ENCODE measurements at places on chromosomes 5 and 9.

- DNase-seq = no peak
Measured at GRCh38 chr5:89090037-89090436, 207.1 kb upstream of the MEF2C start.

- no peak for DNase-seq
Measured at GRCh38 chr5:54357408-54358058, 47.2 kb upstream of the ARL15 start.

GRCh38 chr9:98810102-98810842, 2.8 kb downstream of the GALNT12 start:
- DNase-seq = no peak

DNA sequence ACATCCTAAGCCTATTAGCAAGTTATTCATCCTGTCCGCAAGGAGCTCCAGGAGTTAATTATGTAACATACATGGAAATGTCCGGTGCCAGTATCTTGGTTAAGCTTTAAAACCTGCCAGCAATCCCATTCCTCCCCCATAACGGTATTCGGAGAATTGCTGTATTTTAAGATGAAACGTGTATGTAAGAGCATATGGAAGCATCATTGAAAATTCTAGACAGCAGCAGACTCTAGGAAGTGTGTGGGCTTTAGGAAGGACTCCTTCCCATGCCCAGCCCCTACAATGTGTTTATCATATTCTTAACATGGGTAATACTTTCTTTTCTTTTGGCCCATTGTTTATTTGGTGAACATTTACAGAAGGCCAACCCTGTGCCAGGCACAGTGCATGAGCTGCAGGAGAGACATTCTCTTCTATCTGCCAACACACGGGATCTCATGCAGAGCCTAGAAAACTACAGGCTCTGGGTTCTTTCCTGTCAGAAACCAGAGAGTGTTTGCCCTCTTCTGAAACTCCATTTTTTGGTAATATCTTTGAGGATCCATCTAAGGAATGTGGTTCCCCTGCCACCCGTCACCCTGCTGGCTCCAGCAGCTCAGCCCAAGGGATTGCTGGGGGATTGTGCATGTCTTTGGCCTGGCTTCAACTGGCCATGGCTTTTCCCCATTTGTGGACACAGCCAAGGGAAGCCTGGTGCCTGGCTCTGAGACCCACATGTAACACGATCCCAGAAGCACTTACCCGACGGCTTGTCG, 15.1 kb downstream of the ANGPTL2 start:
- no peak for DNase-seq

GRCh38 chr9:95505072-95505716, 11.6 kb downstream of the PTCH1 start:
- DNase-seq = no peak

DNA sequence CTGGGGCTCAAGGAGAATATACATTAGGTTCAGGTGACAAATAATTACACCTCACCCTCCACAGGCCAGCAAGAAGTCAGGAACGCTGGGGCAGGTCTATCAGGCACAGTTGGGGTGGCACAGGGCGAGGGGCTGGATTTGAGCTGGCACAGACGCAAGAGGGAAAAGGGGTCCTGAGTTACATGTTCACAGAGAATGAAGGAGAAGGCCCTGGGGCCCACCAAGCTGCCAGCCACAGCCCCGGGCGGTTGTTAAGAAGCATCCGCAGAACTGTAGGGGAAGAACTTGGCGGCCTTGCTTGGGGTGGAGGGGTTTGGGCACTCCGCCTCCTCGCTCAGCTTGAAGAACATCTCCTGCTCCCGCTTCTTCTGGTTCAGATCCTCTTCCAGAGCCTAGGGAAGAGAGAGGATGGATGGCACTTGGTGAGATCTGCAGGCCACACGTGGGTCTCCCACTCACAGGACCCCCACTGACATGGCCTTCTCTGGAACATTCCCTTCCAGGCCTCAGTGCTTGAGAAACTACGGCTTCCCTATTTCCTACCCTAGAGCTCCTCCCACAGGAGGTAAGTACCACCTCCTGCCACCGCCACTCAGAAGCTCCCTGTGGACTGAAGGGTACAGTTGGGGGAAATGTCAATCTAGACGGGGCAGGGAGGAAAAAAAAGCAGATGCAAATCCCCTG, 38.3 kb upstream of the FBXW11 start:
- no peak for DNase-seq

DNA sequence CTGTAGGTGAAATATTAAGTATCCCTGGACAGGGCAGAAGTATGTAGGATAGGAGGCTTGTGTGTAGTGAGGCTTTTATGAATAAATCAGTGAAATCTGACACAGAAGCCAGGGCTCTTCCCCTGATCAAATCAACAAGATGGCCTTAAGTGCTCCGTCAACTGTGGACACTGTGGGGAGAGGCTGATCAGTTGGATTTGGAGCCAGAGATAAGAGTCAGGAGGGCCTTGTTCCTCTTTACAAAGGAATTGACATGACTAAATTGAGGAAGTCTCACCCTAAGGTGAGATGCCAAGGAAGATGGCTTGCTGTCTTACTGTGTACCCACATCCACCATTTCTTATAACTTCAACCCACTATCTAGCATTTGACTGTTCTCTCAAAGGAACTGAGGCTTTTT, 91.6 kb upstream of the PRRC1 start:
- no peak for DNase-seq

- no peak for DNase-seq
Measured at GRCh38 chr9:104107799-104108198, 13.7 kb downstream of the SMC2 start.

GRCh38 chr9:123710299-123710698, 219.6 kb downstream of the DENND1A start:
- no peak for DNase-seq

DNA sequence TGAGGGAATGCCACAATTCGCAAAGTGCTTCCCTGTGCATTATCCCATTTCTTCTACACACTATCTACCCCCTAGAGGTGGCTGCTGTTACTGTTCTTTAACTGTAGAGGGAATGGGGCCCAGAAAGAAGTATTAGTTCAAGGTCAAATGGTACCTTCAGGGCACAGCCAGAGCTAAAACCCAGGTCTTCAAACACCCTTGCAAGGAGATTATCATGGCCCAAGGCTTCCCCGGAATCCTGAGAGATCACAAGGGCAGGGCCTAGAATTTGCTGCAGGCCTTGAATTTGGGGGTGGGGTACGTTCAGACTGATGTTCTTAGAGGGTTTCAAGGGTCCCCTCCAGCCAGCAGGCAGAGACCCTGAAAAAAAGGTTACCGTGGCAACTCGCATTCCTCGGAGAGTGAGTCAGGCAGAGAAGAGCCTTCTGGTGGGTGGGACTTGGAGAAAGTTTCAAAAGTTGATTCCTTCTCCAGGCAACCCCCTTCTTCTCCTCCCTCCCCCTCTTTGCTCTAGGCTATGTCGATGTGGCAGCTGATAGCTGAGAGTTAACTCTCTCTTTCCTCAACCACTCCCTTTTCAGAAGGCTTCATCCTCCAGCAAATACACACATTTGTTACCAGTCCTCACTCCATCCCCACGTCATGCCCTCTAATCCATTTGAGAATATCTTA, 1.9 kb downstream of the SPARC start:
- no peak for DNase-seq

- no peak for DNase-seq
Measured at GRCh38 chr9:749716-750115, 91.8 kb upstream of the DMRT1 start.

- no peak for DNase-seq
Measured at GRCh38 chr9:125493384-125493783, 213.6 kb downstream of the MAPKAP1 start.

DNA sequence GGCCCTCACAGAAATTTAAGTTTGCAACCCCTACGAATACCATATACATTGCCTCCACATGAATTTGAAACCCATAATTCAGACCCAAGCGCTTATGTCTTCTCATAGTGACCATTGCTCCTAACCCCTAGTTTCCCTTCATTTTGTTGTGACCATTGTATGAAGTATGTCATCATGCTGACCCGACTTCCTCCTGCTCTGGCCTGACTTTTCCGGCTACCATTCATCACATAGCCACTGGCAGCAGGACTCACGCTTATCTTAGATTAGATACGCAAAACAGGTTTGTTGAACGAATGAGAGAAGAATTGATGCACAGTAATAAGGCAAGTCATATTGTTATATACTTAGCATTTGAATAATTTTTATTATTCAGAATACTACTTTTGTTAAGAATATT, 345.4 kb downstream of the FBXL17 start:
- no peak for DNase-seq

- no peak for DNase-seq
Measured at GRCh38 chr9:85155352-85155751, 485.8 kb downstream of the NTRK2 start.

DNA sequence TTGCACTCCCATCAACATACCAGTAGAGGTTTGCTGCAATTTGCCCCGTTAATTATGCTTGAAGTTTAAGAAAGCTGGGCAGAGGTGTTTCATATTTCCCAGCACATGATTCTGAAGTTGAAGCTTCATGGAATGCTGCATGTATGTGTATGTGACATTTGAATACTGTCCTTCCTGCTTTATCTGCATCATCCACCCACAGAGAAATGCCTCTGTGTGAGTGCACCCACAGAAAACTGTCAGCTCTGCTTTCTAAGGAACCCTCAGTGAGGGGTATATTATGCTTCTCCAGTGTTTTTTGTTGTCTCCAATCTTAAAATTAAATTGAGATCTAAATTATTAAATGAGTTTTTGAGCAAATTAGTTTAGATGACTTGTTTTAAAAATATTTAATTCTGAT, 358.1 kb upstream of the PIK3R1 start:
- no peak for DNase-seq

- no peak for DNase-seq
Measured at GRCh38 chr5:10563110-10563944, 543 bp upstream of the ANKRD33B start.

- no peak for DNase-seq
Measured at GRCh38 chr5:139382807-139383206, 290 bp downstream of the SLC23A1 start.

DNA sequence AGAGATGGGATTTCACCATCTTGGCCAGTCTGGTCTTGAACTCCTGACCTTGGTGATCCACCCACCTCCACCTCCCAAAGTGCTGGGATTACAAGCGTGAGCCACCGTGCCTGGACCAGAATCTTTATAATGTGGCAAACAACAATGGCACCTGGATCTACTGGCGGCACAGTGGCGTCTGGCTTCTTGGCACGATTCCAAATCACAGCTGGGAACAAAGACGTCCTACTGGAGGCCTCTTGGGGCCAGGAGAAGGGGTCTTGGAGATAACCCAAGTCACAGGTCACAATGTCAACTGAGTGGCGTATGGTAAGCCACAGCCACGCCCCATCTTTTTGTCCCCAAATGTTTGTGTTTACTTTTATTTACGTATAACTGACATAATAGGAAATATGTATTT, 77.8 kb upstream of the RAPGEF1 start:
- DNase-seq = peak; percentile 73

DNA sequence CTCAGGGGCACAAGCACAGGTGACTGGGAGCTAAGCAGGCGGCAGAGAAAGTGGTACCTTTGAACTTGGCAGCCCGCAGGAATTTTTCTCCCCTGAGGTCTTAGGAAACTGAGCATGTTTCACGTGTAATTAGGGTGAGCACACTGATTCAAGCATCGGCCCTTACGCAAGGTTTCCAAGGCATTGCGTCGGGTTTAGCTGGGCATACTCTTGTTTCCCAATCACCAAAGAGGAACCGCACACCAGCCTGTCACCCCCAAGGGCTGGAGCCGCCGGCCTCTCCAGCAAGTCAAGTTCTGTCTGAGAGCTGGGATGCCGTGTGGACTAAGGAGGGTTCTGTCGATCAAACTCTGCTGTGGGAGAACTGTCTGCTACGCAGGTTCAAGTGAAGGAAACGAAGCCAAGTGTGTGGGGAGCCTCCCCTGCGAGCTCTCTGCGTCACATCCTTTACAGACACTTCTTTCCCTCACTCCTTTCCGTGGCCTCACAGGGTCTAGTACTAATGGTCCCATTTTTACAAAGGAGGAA, 53.0 kb downstream of the ERGIC1 start:
- no peak for DNase-seq

DNA sequence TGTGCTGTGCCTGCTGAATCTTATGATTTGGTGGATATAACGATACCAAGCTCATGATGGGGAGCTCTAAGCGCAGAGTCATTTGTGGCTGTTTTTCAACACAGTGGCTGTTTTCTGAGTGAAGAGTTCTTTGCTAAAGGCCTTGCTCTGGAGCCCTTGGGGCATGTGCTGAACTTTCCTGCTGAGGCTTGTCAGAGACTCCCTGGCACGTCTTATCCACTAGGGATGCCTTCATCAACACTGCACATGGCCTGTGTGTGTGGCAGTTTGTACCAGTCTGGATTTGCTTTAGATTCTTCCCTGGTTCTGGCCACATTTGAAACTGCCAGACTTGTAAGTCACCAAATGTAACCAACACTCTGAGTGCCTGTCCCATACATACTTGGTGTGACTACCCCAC, 188.2 kb downstream of the DMRT2 start:
- DNase-seq = no peak

DNA sequence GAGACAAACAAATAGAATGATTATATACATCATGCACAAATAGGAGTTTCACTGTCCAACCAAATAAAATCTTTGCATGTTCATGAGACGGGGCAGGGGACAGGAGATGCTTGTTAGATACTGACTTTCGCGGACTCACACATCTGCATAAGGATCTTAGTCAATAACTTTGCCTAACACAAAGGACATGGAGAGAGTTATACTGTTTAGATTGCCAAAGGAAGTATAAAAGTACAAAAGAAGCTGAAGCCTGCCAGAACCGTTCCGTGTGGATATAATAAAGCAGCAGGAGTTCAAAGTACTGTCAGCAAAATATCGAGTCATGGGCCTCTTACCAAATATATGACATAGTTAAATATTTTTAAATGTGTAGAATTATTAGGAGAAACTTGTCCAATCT, 1148.4 kb downstream of the EFNA5 start:
- DNase-seq = no peak

DNA sequence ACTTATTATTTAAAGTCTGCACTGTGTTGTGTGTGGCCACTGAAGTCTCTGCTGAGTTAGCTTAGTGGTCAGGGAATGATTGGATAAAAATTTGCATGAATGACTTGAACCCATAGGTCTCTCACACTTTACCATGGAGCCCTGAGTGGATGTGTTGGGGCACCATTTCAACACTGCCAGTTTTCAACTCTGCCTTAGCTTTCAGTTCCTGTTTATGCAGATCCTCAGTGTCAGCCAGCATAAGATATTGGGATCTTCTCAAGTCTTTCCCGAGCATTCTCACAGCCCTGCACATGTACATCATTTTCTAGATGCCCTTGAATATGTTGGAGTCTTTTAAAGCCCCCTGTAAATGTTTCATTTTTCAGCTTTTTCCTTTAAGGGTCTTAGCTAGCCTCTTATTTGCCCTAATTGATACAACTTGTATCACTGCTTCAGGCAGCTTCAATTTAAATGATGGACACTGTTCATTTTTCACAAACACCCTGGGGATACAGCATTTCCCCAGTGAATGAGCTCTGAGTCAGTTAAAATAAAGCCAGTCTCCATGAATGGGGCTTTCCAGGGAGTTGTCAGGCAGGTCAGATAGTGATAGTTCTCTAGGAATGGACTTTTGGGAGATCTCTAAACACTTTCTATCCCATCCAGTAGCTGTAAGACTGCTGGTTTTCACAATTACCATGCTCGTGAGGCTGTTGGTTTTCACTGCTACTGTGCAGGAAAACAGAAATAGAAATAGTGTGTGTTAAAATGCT, 211.9 kb upstream of the PAPPA start:
- DNase-seq = no peak
